ENCODE measurements at places on chromosomes 16 and 17.

- no peak for DNase-seq
These were observed 60.0 kb downstream of the USP22 start for GRCh38 chr17:20982589-20983358.

DNA sequence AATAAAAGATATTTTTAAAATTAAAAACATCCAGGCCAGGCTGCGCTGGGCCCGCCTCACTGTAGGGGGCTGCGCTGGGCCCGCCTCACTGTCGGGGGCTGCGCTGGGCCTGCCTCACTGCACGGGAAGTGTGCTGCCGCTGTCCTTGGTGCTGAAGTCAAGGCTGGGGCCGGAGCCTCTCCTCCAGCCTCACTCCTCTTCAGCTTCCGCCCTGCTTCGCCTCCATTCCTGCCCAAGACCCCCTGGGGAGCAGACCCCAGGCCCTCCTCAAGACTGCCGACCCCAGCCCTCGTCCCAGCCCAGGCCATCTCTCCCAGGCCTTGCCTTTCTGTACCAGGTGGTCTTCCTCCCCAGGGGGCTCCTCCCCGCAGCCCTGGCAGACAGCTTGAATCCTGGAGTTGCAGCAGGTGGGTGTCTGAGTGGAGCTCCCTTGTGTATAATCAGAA is 26.2 kb downstream of the ENDOV start:
- no peak for DNase-seq

DNA sequence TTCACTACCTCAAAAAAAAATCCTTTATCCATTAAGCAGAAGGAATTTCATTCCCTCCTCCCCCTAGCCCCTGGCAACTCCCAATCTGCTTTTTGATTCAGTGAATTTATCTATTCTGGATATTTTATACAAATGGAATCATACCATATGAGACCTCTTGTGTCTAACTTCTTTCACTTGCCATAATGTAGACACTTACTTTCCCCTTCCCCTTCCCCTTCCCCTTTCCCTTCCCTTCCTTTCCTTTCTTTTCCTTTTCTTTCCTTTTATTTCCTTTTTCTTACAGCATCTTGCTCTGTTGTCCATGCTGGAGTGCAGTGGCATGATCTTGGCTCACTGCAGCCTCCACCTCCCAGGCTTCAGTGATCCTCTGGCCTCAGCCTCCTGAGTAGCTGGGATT is 50.5 kb downstream of the PSMD12 start:
- no peak for DNase-seq

GRCh38 chr17:13538841-13539411 is 62.8 kb downstream of the HS3ST3A1 start:
- no peak for DNase-seq

- DNase-seq: no peak
These were observed 10.8 kb upstream of the BCAR1 start for GRCh38 chr16:75262104-75262799.

All from AG04449 (cell line).